ENCODE measurements at places on chromosomes 12 and 14.

- no peak for DNase-seq
These were observed 19.8 kb downstream of the DIP2B start for GRCh38 chr12:50524621-50525020.

DNA sequence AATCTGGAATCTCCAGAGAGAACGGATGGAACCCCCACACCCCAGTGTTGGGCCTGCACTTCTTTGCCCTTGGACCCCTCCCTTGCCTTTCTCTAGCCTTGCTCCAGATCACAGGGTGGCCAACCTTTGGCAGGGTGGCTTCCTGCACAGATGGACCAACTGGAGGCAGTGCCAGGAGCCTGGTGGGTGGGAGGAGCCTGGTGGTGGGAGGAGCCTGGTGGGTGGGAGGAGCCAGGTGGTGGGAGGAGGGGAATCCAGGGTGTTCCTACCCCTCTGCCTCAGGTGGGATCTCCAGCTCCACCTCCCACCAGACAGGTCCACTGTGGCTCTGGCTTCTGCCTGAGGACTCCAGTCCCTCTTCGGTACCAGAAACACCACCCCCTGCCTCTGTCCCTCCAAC is 15.0 kb upstream of the ORAI1 start:
- DNase-seq = no peak

GRCh38 chr14:61647704-61648103 is 47.6 kb upstream of the HIF1A start:
- DNase-seq = no peak

GRCh38 chr12:27875677-27876076 is 95.6 kb upstream of the MANSC4 start:
- no peak for DNase-seq

DNA sequence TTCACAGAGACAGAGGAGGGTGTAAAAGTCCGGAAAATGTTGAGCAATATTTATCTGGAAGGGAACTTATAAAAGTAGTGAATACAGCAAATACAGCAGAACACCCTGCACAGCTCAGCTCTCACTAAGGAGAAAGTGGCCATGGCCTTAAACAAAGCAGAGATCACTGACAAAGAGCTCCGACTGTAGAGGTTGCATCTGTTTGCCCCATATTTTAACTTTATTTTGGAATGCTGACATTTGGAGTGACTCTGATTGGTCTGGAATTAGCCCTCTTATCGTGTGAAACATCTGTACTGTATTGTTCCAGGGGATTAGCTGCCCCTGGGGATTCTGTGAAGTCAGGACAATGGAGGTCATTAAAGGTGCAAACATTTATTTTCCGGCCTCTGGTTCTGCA is 1275.7 kb upstream of the FLRT2 start:
- no peak for DNase-seq

GRCh38 chr14:23751616-23752015 is 115.5 kb downstream of the DHRS2 start:
- DNase-seq = no peak

DNA sequence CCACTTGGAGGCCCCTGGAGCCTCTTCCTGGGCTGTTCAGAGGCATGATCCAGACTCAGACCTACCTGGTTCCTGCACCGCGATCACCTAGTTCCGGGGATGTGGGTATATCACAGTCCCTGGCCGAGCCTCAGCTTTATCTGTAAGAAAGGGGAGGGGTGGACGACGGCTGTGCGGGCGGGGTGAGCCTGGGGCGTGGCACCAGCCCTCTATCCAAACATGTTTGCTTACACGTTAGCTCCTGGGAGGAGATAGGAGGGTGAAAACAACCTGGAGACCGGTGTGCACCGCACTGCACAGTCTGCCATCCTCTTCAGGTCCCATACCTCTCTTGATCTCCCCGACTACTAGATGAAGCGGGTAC is 1.2 kb downstream of the ANKRD9 start:
- no peak for DNase-seq

GRCh38 chr12:52041695-52042123 is 9.5 kb upstream of the NR4A1 start:
- no peak for DNase-seq

GRCh38 chr14:80313806-80314205 is 102.5 kb upstream of the DIO2 start:
- no peak for DNase-seq

GRCh38 chr14:36997843-36998242 is 174.6 kb downstream of the SLC25A21 start:
- DNase-seq = no peak

- no peak for DNase-seq
These were observed 729 bp upstream of the GAPDH start for GRCh38 chr12:6533653-6533922.

GRCh38 chr14:62138593-62138992 is 376.4 kb downstream of the SNAPC1 start:
- DNase-seq = no peak

DNA sequence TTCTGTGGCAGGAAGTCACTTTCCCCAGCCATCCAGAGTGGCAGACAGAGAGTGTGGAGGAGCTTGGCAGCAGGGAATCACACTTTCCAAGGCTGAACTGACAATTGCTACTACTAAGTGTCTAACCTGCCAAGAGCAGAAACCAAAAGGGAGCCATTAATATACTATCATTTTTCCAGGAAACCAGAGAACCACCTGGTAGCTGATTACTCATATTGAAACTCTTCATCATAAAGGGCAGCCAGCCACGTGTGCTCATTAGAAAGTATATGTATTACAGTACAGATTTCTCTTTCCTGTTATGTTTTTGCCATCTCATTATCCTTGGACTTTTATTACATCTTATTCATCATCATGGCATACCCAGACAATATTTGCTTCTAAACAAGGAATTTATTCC is 374.9 kb downstream of the GXYLT1 start:
- DNase-seq = no peak

- no peak for DNase-seq
These were observed 1150.0 kb downstream of the FSCB start for GRCh38 chr14:43356979-43357545.

GRCh38 chr12:17266856-17267255 is 660.9 kb upstream of the LMO3 start:
- no peak for DNase-seq

DNA sequence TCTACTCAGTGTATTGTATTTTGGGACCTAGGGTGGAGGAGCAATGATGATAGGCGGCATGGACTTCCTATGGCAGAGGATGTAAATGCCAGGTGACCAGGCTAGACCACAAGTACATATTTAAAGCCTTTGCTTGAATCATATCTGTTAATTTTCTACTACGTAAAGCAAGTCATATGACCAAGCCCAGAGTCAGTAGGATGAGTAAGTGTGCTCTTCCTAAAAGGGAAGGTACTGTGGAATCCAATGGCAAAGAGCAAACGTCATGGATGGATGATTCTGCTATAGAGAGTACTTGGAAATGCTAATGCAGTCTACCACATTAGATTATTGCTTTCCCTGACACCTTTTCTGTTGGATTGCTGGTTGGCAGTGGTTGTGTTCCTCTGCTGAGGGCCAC is 16.8 kb downstream of the GPATCH2L start:
- no peak for DNase-seq

- DNase-seq = no peak
These were observed 26.8 kb downstream of the DUSP6 start for GRCh38 chr12:89325495-89325894.

GRCh38 chr12:31322801-31323207 is 3.1 kb downstream of the SINHCAF start:
- DNase-seq = no peak

- DNase-seq = no peak
These were observed 178.8 kb upstream of the ABCD2 start for GRCh38 chr12:39798429-39798828.

- no peak for DNase-seq
These were observed 115.9 kb downstream of the DERA start for GRCh38 chr12:16027002-16027401.

DNA sequence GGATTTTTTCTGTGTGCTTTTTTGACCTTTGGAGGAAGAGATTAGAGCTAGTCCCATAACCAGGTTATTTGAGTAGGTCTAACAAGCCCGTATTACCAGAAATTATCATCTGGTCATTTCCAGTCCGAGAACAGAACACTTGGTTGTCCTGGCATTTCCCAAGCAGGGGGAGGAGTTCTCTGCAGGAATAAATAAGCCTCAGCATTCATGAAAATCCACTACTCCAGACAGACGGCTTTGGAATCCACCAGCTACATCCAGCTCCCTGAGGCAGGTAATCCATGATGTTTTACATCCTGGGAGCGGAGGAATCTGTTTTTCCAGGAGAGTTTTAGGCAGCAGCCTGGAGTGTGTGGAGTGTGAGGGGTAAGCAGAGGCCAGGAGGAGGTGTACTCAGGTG is at the start of gene SERPINA3:
SERPINA3 (plus strand) TSS at position 218 of the 400 bp plus-strand sequence. CDS start 2,051 bp downstream, outside the sequence.
- no peak for DNase-seq

DNA sequence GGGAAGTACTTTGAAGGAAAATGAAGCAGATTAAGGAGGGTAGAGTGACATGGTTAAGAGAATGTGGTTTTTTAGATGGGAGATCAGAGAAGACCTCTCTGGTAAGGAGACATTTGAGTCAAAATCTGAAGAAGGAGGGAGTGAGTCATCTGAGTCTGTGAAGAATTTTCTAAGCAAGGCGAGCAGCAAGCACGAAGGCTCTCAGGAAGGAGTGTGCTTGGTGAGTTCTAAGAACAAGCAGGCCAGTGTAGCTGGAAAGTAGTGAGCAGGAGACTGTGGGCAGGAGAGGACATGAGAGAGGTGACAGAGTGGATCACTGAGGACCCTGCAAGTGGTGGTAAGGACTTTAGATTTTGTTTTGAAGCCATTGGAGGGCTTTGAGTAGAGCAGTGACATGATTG is 76.3 kb upstream of the FUT8 start:
- DNase-seq = no peak

GRCh38 chr12:109563291-109564284 is 9.7 kb downstream of the MMAB start:
- no peak for DNase-seq

- DNase-seq = no peak
These were observed 3.1 kb upstream of the PNMA1 start for GRCh38 chr14:73717266-73717665.

- no peak for DNase-seq
These were observed 35.7 kb downstream of the GNPTAB start for GRCh38 chr12:101795013-101795412.

DNA sequence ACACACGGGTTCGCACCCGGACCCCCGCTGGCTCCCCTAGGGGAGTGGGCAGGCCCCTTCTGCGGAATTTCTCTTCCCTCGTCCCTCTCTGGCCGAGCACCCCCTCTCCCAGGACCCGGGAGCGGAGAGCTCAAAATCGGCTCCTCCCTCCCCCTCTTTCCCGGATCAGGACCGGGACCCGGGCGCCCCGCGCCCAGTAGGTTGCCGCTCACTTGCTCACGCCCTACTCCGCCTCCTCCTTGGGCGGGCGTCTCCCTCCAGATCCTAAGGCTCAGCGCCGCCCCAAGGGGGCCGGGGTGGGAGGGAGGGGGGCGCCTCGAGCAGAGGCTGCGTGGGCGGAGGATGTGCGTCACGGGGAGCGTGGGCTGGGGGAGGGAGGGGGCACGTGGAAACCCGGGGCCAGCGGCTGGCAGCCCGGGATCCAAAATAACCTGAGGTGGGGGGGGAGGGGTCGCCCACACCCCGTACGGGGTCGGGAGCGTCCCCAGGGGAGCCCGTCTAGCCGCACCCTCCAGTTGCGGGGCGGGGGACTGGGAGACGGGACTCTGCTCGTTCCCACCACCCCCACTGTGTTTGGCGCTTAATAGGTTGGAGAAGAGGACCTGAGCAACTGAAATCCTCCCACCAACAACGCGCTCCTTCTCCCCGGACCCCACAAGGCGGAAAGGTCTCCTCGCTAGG is 1.8 kb upstream of the NAB2 start:
- peak; percentile 79 for DNase-seq

DNA sequence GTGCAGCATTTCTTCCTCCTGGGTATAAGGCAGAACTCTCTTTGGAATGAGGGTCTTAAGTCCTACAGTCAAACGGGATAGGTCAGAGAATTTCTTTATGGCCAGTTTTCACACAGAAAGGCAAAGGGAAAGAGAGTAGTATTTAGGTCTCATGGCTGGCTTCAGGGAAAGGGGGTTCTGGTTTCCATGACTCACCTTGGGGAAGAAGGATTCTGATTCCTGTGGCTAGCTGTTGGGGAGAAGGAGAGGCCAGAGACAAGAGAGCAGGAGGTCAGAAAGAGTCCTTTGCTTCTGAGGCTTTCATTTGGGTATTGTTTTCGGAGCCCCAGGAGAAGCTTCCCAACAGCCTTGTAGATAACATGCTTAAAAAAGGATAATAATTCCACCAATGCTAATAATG is 332.5 kb downstream of the NPAS3 start:
- no peak for DNase-seq

GRCh38 chr12:19382563-19382962 is 56.7 kb upstream of the AEBP2 start:
- no peak for DNase-seq

DNA sequence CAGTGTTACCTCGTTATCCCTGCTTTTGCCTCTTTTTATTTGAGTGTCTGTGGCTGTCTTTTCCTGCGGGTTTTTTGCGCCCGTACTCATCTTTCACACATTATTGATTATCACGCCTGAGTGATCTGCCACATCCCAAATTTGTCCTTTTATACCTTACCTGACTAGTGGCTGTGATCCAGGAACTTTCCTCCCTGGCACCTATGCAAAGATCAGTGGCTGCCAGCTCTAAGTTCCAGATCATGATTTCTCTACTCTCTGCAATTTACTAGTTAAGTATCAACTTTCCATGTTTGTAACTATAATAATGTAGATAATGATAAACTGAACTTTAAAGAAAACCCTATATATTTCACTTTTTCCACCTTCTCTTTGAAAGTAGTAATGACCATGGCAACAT is 36.9 kb downstream of the PLEKHA5 start:
- DNase-seq = no peak

DNA sequence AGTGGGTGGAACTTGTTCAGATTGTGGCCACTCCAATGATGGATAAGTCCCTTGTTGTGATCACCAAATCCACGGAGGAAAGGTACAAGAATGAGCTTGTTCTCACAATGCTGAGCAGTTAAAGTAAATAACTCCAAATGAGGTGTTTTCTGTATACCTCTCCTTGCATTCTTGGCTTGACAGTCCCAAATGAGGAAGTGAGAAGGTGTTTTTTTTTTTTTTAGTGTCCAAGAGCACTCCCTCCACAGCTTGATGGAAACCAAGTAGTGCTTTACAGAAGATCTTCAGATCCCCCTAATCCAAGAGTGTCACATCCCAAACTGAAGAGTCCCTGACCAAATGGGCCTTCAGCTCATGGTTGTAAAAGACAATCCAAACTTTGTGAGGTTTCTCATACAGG is 153.6 kb downstream of the ATP23 start:
- no peak for DNase-seq

- DNase-seq = no peak
These were observed 29.7 kb downstream of the SFSWAP start for GRCh38 chr12:131740626-131741025.

GRCh38 chr12:96889273-96889933 is 17.7 kb upstream of the NEDD1 start:
- no peak for DNase-seq

- no peak for DNase-seq
These were observed 36.1 kb downstream of the TMCC3 start for GRCh38 chr12:94614288-94614721.

DNA sequence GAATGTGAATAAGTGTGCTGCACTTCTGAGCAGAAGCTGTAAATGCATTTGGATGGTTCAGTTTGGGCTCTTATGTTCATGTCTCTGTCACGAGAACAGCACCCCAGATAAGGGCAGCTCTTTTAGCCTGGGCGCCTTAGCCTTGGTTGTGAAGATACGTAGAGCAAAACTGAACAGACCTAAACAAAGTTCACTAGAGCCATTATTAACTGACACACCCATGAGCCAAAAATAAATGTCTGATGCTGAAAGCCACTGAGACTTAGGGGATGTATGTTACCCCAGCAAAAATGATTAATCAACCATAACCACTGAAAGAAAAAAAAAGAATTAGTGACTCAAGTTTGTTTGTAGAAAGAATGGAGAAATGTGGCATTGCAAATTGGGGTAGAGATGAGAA is 343.4 kb downstream of the BCAT1 start:
- DNase-seq = no peak

Data from NCI-H460 (cell line).